ENCODE measurements at places on chromosomes 7 and 10. TPM values are rescaled to one million over a fixed set of nuclear protein-coding genes. Genes with fewer than 3 reads are reported as not detected.

The NPY4R gene
- total RNA-seq: 3.0 TPM

DNA sequence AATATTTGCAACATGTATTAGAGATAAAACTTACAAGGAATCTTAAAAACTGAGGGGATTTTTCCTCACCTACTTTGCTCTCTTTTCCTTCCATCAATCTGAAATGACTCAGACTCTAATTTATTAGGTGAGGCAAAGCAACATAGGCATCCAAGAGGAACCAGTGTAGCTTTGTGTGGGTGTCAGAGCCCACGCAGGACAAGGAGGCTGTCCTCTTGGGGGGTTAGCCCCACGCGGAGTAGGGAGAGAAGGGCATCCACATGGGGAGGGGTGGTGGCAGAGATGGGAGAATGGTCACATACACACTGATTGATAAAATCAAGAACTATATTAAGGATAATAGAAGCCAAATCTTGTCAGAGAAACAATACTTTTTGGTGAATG is 33.8 kb upstream of the ARMS2 start:
- H3K36me3 ChIP-seq: no peaks in the 10 kb centered on the region
- no peaks in the 10 kb centered on the region for H3K4me1 ChIP-seq
- no peak overlapping the region for H3K27ac ChIP-seq

DNA sequence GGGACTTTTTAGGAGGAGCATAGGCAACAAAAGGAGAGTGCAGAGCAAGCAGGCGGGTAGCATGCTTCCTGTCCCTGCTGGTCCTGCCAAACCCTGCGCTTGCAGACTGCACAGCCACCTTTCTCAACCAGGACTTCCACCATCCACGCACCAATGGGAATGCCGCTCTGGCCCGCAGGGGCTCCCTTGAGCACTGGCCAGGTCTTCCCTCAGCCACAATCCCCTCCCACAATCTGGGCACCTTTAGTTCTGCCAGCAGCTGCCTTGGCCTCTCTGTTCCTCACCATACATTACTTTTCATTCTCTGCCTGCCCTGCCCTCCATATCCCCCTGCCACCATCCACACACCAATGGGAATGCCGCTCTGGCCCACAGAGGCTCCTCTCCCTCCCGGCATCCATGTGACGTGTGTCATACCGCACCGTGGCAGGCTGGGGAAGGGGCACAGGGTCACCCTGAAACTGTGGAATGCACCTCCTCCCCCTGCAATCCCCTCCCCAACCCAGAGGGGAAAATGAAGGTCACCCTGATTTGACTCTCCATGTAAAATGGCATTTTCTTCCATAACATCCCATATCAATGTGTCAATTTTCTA is 97.3 kb upstream of the MACROH2A2 start:
- no peaks in the 10 kb centered on the region for H3K27me3 ChIP-seq
- no peak overlapping the region for H3K27ac ChIP-seq
- DNase-seq: no peak

DNA sequence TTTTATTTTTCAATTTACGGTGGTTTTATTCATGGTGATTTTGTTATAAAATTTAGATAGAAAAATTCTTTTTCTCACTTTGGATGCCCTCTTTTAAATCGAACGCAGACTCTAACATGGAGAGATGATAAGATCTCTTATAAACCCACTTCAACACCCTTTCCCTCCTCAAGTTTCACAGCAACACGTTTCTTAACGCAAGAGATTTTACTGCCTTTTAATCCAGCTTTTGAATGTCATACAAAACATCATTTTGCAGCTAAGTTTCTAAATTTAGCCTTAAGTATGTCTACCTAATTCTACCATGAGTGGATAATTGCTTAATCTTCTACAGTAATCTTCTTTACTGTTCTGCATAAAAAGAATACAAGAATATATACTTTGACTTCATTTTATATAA is 70.0 kb downstream of the SEMA3C start:
- H3K27ac ChIP-seq: no peak overlapping the region
- no peak for DNase-seq
- no peaks in the 10 kb centered on the region for H3K36me3 ChIP-seq
- no peaks in the 10 kb centered on the region for H3K27me3 ChIP-seq

DNA sequence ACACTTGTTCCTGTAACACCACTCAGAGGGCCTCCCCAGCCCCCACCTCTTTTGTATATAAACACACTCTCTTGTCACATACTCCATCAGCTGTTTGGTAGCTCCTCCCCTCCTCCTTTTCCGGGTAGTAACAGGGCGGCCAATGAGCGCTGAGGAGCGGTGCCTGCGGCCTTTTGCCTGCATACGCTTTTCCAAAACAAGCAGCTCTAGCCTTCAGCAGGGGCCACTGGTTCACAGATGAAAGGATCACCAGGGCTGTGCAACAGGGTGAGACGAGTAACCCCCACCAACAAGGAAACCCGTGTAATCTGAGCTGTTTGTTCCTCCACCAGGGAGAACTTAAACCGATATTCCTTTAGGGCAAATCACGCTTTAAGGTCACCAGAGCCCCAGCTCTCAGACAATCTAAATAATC is 3.9 kb downstream of the UBE2H start:
- peak overlapping the region; percentile 99 for H3K27ac ChIP-seq
- H3K36me3 ChIP-seq: no peaks in the 10 kb centered on the region
- peaks cover 40% of the 10 kb centered on the region for H3K4me1 ChIP-seq
- no peaks in the 10 kb centered on the region for H3K27me3 ChIP-seq
- H3K4me3 ChIP-seq: peak overlapping the region; percentile 76
- peak; percentile 92 for DNase-seq

The MARCHF5 gene
- 5.6 TPM for total RNA-seq

GRCh38 chr10:119365773-119366599 is 158.6 kb downstream of the GRK5 start:
- H3K36me3 ChIP-seq: no peaks in the 10 kb centered on the region
- no peaks in the 10 kb centered on the region for H3K27me3 ChIP-seq
- peaks cover 10% of the 10 kb centered on the region for H3K4me1 ChIP-seq
- H3K4me3 ChIP-seq: no peak overlapping the region
- no peak for DNase-seq
- H3K27ac ChIP-seq: no peak overlapping the region

DNA sequence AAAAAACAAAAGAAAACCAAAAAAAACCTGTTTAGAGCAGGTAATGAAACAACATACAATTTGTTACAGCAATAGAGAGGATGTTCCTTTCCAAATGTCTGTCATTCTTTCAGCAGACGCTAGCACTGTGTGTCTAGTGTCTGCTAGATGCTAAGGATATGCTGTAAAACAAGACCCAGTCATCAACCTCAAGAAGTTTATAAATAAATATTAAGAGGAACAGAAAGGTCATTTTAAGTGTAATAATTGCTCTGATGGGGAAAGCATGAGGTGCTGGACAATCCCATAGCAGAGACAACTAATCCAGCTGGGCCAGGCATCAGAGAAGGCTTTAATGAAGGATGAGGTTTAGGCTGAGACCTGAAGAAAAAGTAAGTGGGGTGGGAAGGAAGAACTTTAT is 23.3 kb upstream of the ASCC1 start:
- DNase-seq: no peak
- H3K27me3 ChIP-seq: no peaks in the 10 kb centered on the region
- no peak overlapping the region for H3K4me3 ChIP-seq
- H3K4me1 ChIP-seq: peaks cover 22% of the 10 kb centered on the region

- no peaks in the 10 kb centered on the region for H3K27me3 ChIP-seq
- DNase-seq: no peak
- H3K4me1 ChIP-seq: no peaks in the 10 kb centered on the region
- H3K27ac ChIP-seq: no peak overlapping the region
- H3K36me3 ChIP-seq: no peaks in the 10 kb centered on the region
Observed at GRCh38 chr7:107312418-107312817, 143.6 kb downstream of the HBP1 start.

The RBM20 gene
- total RNA-seq: 10.5 TPM

The CYP26A1 gene
- not detected for total RNA-seq

- H3K36me3 ChIP-seq: no peaks in the 10 kb centered on the region
- DNase-seq: no peak
- H3K27me3 ChIP-seq: no peaks in the 10 kb centered on the region
- H3K27ac ChIP-seq: no peak overlapping the region
Observed at GRCh38 chr10:119496273-119496672, 46.2 kb downstream of the RGS10 start.

The PHYHIPL gene
- not detected for total RNA-seq

DNA sequence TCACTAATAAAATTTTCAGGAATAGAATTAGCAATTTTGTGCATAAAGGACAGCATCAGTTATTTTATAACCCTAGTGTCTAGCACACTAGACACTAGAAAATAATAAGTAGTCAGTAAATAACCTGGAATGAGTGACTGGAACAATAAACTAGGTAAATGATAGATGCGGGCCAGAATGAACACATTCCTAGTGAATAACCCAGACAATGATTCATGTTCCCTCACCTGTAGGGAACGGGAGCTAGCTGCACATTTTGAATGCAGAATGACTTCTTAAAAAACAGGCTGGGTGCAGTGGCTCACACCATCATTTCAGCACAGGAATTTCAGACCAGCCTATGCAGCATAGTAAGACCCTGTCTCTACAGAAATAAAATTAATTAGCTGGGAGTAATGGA is 3.2 kb upstream of the ATOH7 start:
- peaks cover 6% of the 10 kb centered on the region for H3K27me3 ChIP-seq
- no peak overlapping the region for H3K4me3 ChIP-seq
- H3K36me3 ChIP-seq: no peaks in the 10 kb centered on the region

- H3K27ac ChIP-seq: no peak overlapping the region
- no peak overlapping the region for H3K4me3 ChIP-seq
- no peaks in the 10 kb centered on the region for H3K4me1 ChIP-seq
- no peaks in the 10 kb centered on the region for H3K36me3 ChIP-seq
Observed at GRCh38 chr10:92742331-92743228, 52.8 kb downstream of the HHEX start.

DNA sequence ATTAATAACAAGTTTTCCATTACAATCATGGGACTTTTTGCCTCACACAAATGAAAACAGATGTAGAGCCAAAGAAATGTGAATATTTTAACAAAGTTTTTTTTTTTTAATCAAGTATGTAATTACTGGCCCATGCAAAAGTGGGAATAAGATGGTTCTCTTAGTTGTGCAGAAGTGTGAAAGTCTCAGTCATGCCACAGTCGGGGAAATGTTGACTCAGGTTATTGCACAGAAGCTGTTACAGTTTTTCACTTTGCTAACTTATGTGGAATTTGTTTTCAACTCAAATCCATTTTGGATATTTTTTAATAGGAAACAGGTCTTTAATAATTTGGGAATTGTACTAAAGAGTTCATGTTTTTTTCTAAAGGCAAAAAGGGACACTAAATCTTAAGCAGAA is 44.0 kb upstream of the CAV2 start:
- no peak overlapping the region for H3K27ac ChIP-seq

The UPP1 gene
- 33.3 TPM for total RNA-seq

- H3K27me3 ChIP-seq: no peaks in the 10 kb centered on the region
- peak overlapping the region; percentile 84 for H3K4me3 ChIP-seq
- no peaks in the 10 kb centered on the region for H3K36me3 ChIP-seq
- H3K4me1 ChIP-seq: peaks cover 31% of the 10 kb centered on the region
- peak; percentile 64 for DNase-seq
- peak overlapping the region; percentile 93 for H3K27ac ChIP-seq
Observed at GRCh38 chr10:110209926-110210673, 2.7 kb downstream of the MXI1 start.

GRCh38 chr10:61480208-61480607 is 27.0 kb upstream of the TMEM26 start:
- no peak overlapping the region for H3K4me3 ChIP-seq
- H3K27ac ChIP-seq: no peak overlapping the region
- DNase-seq: no peak
- H3K36me3 ChIP-seq: no peaks in the 10 kb centered on the region
- no peaks in the 10 kb centered on the region for H3K4me1 ChIP-seq

The EMX2 gene
- total RNA-seq: 0.95 TPM

DNA sequence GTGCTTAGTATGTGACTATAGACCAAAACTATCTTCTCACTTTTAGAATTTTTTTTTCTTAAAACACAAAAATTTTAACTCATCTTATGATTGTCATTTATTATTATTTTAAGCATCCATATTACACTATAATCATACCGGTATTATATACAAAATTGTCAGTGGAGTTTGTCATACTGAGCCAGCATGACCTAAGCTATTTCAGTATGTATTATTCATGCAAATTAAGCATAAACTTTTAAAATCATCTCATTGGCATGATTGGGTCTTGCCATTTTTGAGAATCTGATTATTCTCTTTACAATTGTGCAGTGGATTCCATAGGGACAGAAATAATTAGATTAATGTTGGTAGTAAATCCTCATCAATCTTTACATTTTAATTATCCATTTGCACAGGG is 46.2 kb upstream of the STMP1 start:
- H3K27ac ChIP-seq: no peak overlapping the region
- no peak for DNase-seq
- H3K36me3 ChIP-seq: no peaks in the 10 kb centered on the region
- H3K27me3 ChIP-seq: no peaks in the 10 kb centered on the region
- H3K4me1 ChIP-seq: no peaks in the 10 kb centered on the region
- no peak overlapping the region for H3K4me3 ChIP-seq

DNA sequence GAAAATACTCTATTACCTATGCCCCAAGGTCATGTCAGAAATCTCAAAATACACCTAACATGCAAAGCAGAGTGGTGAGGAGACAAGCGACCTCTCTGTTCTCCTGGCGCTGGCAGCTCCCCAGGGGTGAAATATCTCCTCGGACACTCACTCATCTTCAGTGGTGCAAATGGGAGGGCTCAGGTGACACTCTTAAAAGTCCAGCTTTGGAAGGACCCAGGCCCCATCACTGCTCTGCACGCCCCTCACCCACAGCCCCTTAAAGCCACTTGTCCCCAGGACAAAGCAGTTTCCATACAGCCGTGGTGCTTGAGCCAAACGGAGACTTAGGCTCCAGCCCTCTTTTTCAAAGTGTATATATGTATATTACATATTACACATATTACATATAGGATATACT is 12.4 kb downstream of the PRKAG2 start:
- H3K4me3 ChIP-seq: no peak overlapping the region
- H3K4me1 ChIP-seq: peaks cover 8% of the 10 kb centered on the region
- no peaks in the 10 kb centered on the region for H3K27me3 ChIP-seq
- no peak for DNase-seq
- no peaks in the 10 kb centered on the region for H3K36me3 ChIP-seq

GRCh38 chr7:140512317-140513000 is 33.2 kb upstream of the MKRN1 start:
- H3K27me3 ChIP-seq: no peaks in the 10 kb centered on the region
- H3K4me3 ChIP-seq: no peak overlapping the region
- peak; percentile 96 for DNase-seq
- H3K4me1 ChIP-seq: peaks cover 44% of the 10 kb centered on the region

DNA sequence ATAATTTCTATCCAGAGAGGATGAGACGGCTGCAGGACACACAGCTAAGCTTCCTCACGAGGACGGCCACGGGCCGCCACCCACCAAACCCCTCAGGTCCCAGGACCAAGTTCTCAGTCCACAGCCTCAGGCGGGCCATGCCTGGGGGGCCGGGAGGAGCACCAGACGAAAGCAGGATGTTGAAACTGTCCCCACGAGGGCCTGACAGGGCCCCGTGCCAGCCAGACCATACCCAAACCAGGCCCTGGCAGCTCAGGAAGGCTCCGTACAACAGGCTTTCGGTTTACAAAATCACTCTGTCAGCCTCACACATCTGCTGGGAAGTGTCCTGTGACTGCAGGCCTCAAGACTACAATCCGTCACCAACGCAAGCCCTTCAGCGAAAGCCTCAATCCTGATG is 14.5 kb downstream of the TUBGCP2 start:
- H3K27ac ChIP-seq: no peak overlapping the region
- H3K4me1 ChIP-seq: no peaks in the 10 kb centered on the region
- H3K4me3 ChIP-seq: no peak overlapping the region
